Kidney epithelial cell (primary cell): ENCODE measurements at places on chromosomes 3 and 15.

GRCh38 chr3:163785693-163786092 lies 1292.6 kb downstream of the SI start:
- no peak for DNase-seq

DNA sequence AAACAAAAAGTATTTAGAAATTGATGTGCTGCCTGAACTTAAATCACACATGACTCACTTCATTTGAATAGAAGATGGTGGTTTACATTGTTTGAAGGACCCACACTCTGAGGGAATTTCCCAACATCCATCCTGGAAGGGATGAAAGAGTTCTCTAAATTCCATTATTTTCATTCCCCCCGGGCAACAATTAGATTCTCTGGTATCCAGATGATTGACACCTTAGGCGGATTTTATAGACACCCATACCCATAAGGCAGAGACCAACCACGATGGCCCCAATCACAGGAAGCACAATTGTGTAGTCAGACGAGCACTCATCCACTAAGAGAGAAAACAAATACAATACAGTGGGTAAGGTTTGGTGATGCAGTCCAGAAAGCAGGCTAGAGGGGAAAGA lies 24.6 kb upstream of the MCCC1 start:
- DNase-seq: no peak

GRCh38 chr15:20358779-20359414 lies 182.7 kb downstream of the GOLGA6L6 start:
- no peak for DNase-seq

- DNase-seq: no peak
These were observed 363.3 kb upstream of the THRB start for GRCh38 chr3:24857945-24858344.

DNA sequence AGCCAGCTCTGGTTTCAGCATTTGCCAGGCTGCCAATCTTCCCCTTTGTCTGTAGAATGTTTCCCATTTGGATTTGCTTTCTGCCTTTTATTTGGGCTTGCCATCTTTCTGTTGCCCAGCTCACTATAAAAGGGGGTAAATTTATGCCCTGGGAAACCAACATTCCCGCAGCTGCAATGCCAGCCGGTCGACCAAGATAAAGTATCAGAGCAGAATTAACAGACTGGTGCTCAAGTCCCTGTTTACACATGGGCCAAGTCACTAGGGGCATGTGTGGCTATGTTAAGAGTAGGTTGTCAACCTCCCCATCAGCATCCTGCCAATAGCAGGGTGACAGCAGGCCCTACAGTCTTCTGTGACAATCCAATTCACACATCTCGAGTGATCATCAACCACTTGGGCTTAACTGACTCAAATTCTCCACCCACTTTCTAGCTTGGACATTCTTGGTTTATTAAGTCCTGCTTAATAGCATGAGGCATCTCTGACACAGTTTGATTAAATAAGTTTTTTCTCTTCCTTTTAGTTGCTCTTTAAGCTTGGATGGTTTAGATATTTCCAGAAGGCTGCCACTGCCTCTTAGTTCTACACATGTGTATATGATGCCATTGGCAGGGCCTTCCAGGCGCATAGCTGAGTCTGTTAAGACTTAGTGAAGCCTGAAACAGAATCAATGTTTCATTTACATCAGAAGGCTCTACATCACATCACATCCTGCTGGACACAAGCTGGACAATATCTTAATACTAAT lies 24.1 kb upstream of the VEPH1 start:
- no peak for DNase-seq

DNA sequence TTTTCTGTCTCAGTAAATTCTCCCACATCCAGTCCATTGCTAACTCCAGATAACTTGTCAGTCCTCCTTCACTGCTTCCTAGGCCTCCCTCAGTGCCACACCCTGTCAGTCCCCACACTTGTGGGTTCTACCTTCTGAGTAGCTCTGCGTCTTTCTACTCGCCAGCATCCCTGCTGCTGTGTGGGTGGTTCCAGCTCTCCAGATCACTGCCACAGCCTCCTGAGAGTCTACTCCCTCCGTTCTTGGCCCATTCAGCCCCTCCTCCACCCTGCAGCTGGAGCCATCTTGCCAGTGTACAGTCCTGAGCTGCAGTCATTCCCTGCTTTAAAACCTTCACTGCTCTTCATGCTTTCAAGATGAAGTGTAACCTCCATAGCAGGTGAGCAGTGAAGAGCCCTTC lies 45.3 kb downstream of the MAP2K5 start:
- no peak for DNase-seq

DNA sequence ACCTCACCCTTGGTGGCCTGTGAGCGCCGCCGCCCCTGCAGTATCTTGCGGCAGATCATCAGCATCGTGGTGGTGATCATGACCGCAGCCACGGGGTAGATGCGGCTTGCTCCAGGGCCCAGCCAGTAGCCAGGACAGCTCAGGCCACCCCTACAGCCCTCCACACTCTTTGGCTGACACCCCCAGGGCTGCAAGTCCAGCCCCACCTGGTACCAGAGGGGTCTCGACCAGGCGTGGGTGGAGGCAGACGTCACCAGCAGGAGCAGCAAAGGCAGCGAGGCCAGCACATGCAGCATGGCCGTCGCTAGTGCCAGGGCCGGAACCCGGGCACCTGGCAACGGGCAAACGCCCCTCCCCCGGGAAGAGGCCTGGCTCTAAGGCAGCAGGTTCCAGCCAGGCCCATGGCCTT lies at the start of gene TMEM89:
TMEM89 (minus strand) TSS at position 309 of the 409 bp plus-strand sequence; CDS start at position 296, 13 bp downstream.
- DNase-seq: no peak

- DNase-seq: no peak
These were observed 490.4 kb upstream of the CFAP20DC start for GRCh38 chr3:59540241-59540640.

- DNase-seq: no peak
These were observed 56.0 kb downstream of the RFX7 start for GRCh38 chr15:56187665-56188064.

DNA sequence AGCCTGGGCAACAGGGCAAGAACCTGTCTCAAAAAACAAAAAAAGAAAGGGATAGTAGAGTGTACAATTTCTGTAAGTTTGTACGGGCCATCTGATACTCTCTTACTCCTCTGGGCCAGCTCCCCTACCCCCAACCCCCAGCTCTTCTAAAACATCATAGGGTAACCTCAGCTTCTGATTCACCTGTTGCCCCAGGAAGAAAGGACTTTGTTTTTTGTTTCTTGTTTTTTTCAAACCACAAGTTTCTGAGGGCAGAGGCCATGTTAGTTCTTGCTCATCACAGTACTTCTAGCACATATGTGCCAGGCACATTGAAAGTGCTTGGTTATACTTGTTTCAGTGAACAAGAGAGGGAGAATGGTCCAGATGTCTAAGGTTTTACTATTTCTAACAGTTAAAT lies 20.2 kb downstream of the ATOSA start:
- no peak for DNase-seq

DNA sequence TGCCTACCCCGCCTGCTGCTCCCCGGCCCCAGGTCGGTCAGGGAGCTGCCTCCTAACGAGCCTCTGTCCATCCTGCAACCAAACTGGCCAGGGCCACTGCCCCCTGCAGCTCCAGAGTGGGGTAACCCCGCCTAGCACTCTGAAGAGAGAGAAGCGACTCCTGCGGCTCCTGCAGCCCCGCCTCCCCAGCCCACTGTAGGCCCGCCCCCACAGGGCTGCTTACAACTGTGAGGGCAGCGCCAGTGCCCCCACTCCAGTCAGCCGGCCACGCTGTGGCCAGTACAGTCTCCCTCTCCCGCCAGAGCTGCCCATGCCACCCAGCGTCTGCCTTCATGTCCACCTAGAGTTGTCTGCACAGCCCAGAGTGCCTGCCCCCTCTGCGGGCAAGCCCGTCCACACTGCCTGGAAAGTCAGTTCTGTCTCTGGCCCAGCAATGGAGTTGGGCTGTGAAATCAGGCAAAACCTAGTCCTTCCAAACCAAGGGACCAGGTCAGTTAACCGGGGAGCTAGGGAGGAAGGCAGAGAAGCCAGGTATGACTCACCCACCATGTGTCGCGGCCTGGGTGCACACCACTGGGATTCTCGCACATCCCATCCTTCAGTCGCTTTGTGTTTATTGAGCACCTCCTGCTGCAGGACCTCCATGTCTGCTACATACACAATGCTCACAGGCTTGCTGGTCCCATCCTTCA lies 2.4 kb downstream of the UCN2 start:
- DNase-seq: no peak

DNA sequence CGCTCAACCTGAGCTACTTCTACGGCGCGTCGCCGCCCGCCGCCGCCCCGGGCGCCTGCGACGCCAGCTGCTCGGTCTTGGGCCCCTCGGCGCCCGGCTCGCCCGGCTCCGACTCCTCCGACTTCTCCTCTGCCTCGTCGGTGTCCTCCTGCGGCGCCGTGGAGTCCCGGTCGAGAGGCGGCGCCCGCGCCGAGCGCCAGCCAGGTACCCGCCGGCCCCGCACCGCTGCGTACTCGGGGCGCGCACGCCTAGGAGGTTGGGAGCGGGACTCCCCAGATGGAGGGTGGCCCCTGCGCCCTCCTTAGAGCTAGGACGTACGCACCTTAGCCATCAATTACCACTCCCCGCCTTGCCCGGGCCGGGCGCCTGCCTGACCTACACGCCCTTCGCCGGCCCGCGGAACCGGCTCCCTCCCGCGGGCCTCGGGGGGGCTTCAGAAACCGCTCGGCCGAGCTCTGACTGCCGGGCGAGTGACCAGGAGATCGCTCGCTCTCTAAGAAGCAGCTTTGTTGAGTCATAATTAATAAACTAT lies 466 bp downstream of the NFKBIZ start:
- DNase-seq: no peak

GRCh38 chr3:75042941-75043340 lies 428.5 kb upstream of the CNTN3 start:
- no peak for DNase-seq
